HTR-8/SVneo (cell line): ENCODE measurements at places on chromosomes 4 and X.

DNA sequence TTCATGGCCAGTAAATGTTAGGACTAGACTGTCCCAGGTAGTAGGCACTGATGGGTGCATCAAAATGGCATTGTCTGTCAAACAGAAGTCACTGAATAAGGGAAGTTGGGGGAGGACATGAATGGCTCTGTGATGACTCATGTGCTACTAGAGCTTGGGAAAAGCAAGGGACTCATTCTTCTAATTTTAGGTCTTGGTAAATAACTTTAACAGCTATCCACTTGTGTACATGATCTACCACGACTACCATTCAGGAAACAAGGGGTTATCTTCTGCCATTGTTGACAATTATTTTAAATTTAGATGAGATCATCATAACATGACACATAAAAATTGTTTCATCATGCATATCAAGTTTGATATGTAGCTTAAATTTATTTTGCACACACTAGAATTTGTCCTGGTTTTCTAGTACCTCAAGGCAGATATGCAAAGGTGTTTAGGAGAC, 6.3 kb downstream of the AREG start:
- peak; percentile 1 for DNase-seq

DNA sequence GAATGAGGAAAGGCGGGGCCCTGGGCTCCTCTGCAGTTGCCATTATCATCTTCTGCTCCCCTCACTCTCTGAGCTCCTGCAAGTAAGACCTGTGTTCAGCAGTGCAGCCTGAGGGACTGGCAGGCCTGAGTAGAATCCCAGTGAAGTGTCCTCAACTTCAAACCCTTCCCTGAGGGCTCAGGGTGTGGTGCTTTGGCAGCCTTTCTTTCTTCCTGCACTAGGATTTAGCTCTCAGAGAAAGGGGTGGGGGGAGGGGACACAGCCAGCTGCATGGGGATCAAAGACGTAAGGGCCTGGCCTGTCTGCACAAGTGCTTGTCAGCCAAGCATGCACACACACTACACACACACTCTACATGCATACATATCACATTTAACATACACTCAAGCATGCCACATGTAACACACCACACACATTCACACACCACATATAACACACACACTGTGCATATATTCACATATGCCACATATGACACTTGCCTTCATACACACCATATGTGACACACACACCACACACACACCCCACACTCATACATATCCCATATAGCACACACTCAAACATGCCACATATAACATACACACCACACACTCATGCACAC, 223.4 kb upstream of the RPL34 start:
- DNase-seq: no peak

GRCh38 chrX:39049975-39050374, 248.7 kb downstream of the MID1IP1 start:
- DNase-seq: no peak

DNA sequence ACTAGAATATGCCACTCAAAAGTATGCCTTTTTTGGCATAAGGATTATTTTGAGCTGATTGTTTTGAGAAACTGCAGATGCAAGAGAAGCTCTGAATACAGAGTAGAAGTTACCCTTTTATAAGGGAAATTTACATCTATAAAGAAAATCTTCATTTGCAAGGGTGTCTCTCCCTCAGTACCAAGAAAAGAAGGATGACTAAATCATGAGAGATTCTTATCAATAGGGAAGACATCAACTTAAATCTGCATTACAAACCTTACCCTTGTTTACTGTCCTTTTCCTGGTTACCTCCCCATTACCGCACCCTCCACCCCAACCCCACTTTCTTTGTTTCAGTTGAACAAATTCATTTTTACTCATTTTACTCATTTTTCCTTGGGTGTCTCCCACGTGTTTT, 62.5 kb downstream of the RLIM start:
- no peak for DNase-seq

- DNase-seq: no peak
Observed at GRCh38 chr4:15068298-15068697, 66.0 kb downstream of the CPEB2 start.

DNA sequence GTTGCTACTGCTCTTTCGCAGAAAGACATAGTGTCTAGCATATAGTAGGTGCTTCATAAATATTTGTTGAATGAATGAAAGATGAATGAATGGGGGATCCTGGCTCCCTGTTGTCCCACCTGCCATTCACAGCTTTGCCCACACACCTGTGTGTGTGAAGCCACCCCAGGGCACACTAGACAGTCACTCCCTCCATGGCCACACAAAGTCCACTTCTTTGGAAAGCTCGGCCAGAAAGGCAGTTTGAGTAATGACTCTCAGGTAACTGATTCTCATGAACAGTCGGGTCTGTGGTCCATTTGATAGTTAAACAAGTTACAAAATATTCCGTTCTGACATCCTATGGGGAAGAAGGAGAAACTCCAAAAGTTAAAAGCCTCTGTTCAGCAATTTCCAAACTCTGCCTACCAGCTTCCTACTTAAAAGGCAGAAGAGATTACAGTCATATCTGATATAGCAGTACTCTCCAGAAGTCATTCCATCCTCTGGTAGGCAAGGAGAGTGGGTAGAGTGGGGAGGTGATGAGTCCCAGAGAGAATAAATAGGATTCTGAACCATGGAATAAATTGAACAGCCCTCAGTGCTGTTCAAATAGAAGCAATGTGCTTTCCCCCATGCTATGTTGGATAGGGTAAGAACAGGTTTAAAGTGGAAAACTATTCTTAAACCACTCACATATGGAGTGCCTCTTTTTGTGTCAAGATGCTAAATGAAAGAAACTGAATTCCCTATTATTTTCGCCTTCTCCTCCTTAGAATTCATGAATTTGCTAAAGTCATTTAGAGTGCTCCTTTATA, 204.9 kb upstream of the GALNT7 start:
- no peak for DNase-seq

GRCh38 chrX:67555578-67556203, 11.9 kb downstream of the AR start:
- DNase-seq: no peak

DNA sequence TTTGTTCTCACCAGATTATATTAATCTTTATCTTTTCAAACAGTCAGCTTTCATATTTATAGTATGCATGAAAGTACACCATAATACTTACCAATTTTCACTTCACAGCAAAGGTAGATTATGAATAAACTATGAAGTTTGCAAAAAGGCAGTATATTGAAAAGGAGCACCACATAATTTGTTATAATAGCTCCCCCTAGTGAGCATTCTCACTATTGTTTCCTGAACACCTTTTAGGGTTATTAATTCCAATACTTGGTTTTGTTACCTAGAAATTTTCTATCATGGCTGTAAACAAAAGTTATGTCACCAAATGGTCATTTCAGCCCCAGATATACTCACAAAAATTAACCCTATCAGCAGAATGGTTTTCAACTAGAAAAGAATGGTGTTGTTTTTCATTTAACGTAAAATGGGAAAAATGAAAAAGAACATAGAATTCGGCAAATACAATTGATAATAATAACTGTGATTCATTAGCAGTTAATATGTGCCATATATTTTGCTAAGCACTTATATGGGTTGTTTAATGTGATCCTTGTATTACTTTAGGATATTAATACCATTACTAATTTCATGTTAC, 30.2 kb upstream of the NKX6-1 start:
- no peak for DNase-seq

- peak; percentile 57 for DNase-seq
Observed at GRCh38 chrX:1468250-1468772, 15.6 kb upstream of the ASMTL start.
